ENCODE measurements at places on chromosomes 13 and 19.

DNA sequence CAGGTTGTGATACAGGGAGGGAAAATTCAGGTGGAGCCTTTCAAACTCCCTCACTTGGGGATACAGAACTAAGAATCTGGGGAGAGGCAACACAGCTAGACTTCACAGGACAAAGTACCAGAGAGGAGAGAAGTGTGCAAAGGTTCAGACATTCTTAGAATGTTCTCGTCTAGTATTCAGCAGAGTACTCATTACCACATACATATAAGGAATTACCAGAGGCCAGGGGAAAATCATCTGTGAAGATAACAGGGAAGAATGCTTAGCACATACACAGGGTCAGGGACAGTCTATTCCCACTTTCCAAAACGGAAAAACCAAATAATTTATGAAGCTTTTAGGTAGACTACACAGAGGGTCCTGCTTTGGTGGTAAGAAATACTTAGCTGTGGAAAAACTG, 58.1 kb downstream of the TRPC4 start:
- no peak for DNase-seq

- no peak for DNase-seq
Observed at GRCh38 chr19:34432797-34433196, 4.6 kb downstream of the UBA2 start.

GRCh38 chr19:41928221-41928683, at the start of gene ERFL:
ERFL (minus strand) TSS chr19:41928449; CDS start chr19:41912919, 15,530 bp downstream.
- DNase-seq: no peak

DNA sequence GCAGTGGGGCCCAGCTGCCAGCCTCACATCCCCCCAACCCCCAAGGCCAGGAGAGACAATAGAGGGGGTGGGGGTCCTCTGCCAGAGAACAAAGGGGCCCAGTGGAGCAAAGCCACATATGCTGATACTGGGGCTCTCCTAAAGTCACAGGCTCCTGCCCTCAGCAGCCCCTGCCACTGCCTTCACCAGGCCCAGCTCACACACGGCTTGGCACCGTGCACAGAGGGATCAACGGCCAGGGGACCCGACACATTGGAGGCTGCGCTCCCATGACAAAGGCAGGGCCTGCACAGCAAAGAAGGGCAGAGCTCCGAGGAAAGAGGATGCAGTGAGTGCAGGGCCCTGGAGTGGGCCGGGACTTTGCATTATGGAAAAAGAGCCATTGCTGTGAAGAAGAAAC, 146.4 kb downstream of the KDM4B start:
- no peak for DNase-seq

- DNase-seq: no peak
Observed at GRCh38 chr19:49462492-49462891, 9.5 kb downstream of the ALDH16A1 start.

- DNase-seq: no peak
Observed at GRCh38 chr19:51329411-51329810, 12.5 kb downstream of the VSIG10L start.

DNA sequence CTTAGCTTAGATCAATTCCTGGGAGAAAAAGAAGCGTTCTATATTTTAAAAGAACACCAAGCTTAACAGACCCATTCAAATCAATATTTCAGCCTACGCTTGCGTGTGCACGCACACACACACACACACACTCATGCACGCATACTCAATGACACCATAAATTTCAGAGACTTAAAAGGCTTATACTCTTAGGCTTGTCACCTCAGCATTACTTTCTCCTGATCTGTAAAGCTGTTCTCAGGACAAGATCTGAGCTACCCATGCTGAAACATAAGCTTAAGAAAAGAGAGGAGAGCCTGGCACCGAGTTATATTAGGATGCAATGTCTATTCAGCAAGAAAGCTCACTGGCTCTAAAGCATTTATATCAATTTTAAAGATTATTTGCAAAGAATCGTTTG, 368.5 kb downstream of the FGF14 start:
- no peak for DNase-seq

- DNase-seq: no peak
Observed at GRCh38 chr13:60642552-60642951, 245.5 kb downstream of the TDRD3 start.

DNA sequence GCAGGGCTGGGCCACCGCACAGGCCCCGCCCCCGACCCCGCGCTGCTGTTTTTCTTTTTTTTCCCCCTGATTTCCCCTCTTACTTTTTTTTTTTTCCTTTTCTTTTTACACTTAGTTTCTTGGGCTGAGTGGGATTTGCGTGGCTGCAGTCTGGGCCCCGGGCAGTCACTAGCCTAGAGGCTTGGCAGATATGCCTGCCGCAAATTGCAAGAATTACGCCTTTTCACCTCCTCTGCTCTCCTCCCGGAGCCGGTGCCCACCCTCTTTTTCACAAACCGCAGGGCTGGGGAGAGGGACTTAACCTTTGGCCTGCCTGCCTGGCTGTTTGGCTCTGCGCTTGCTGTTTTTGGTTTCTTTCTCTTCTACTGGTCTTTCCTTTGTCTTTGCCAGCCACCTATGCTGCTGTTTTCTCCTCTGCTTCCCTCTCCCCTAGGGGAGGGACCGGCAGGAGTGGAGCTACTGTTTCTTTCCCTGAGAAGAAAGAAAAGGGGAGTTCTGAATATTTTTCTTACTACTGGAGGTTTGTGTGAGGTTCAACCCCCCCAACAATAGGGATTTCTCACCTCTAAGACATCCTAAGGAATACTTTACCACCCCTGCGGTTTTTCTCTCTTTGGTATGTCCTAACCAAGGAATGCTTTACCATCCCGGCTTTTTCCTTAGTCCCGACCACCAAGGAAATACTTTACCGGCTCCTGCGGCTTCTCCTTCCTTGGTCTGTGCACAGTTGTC, 11.0 kb downstream of the ZNF552 start:
- DNase-seq: peak; percentile 91

DNA sequence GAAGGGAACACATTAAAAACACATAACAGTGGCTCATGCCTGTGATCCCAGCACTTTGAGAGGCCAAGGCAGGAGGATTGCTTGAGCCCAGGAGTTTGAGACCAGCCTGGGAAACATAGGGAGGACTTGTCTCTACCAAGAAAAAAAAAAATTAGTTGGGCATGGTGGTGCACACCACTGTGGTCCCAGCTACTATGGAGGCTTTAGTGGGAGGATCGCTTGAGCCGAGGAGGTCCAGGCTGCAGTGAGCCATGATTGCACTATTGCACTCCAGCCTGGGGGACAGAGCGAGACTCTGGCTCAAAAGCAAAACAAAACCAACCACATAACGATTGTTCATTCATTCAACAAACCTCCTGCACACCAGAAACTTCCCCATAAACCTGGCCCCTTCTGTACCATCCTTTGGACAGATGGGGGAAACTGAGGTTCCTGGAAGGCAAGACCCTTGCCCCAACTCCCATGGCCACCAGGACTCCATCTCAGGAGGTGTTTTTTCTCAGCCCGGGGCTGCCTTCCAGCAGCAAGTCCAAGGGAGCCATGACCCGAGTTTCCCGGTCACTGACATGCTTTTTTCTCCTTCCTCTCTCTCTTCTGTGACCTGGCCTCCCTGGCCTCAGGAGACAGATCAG, 4.3 kb downstream of the FOSB start:
- DNase-seq: no peak

GRCh38 chr13:81017513-81018152, 676.7 kb upstream of the SPRY2 start:
- peak; percentile 23 for DNase-seq

DNA sequence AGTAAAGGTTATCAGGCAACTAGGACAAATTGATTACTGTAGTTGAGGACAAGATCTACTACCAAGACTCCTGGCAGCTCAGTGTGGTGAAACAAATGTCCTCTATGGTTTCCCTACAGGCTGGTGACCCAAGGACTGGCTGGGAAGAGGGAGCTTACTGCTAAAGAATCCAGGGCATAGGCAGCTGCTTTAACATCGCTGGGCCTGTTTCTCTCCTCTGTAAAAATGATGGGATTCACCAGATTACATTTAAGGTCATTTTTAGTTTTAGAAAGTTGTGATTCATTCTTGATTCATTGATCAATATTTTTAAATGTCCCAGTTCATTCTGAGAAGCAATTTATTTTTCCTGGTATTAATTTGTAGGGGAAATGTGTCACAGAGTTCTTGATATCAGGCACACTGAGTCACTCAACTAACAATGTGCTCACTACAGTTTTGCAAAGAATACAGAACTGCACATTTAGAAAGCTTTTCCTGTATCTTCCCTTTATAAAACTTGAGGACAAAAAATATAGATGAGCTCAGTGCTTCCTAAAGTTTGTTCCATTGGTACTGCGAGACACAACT, 19.6 kb upstream of the FAM124A start:
- no peak for DNase-seq

DNA sequence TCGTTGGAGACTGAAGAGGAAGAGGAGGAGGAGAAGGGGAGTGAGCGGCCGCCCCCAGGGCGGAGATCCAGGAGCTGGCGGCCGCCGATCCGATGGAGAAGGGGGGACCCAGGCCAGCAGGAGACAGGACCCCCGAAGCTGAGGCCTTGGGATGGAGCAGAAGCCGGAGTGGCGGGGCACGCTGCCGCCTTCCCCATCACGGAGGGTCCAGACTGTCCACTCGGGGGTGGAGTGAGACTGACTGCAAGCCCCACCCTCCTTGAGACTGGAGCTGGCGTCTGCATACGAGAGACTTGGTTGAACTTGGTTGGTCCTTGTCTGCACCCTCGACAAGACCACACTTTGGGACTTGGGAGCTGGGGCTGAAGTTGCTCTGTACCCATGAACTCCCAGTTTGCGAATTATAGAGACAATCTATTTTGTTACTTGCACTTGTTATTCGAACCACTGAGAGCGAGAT, 1.8 kb downstream of the GADD45B start:
- DNase-seq: no peak

DNA sequence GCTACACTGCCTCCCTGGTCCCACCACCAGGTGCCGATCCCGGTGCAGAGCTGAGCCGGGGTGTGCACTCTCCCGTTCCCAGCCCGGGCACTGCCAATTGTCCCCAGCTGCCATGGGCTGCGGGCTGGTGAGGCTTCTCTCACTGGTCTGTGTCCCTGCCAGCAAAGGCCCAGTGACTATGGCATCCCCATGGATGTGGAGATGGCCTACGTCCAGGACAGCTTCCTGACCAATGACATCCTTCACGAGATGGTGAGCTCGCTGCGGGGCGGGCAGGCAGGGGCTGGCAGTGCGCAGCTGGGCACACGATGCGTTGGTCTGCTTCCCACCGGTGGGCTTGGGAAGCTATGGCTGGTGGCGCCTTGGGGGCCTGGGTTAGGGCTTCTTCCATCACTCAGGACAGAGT, 14.6 kb downstream of the MPND start:
- no peak for DNase-seq

DNA sequence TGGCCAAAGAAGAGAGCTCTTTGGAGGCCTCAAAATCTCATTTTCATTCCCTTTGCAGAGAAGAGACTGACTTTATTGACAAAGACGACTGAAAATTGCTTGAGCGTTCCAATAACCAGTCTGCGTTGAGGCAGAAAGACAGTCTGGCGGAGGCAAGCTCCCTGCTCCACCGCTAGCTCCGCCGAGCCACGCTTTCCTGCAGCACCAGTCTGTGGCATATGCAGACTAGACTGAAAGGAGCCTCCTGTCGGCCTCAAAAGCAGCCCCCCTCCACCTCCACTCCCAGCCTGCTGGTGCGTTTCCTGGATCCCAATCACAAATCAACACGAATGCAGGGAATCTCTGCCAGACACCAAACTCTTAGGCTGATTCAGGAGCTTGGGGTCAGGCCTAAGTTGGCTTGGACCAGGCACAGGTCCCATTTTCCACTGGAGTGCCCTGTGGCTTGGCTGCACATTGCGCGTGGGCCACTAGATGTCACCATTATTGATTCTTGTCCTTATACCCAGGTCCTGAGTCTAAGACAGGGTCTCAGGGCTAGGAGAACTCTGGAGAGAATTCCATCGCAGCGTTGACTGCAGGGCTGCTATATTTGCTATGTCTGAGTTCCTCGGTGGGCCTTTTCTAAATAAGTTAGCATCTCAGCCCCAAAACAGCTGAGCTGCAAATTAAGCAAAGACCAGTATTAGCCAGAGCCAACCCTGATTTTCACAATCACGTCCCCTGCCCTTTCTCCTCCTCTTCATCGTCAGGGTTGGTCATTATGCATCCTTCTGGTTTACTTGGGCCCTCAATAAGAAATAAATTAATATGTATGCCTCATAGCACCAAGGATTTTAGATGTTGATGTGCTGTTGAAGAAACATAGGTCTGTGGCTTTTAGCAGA, 5.2 kb upstream of the ZNF507 start:
- no peak for DNase-seq

GRCh38 chr19:45419895-45420294, 3.8 kb downstream of the ERCC1 start:
- DNase-seq: no peak

GRCh38 chr13:31172535-31172934, 10.8 kb upstream of the HSPH1 start:
- DNase-seq: no peak

DNA sequence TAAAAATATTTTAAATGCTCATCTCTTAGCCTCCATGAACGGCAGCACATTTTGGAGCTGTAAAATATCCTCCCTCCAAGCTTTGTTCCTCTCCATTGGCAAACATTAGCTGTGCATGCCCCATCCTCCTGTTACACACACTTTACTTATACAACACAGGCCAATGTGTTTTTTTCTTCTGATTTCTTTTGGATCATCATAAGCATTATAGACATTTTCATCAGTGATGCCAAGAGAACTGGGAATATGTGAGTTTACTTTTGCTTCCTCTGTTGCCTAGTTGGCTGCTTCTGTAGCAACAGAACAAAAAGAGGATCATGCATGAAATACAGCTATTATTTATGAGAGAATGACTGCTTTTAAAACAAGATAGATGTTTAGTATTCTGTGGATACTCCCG, 142.6 kb downstream of the PCDH9 start:
- no peak for DNase-seq

DNA sequence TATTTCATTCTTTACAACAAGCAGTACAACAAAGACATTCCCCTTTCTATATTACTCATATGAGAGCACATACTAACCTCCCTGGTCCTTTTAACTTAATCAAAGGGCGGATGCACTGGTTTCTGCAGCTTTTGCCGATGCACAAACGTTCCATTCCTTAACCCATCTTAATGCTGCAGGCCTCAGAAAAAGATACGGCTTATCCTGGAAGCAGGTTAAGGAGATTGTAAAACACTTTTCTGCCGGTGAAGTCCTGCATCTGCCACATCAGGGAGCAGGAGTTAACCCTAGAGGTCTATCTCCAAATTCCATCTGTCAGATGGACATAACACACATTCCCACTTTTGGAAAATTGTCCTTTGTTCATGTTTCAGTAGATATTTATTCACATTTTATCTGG, 11.5 kb upstream of the ZNF814 start:
- no peak for DNase-seq
